ENCODE measurements at places on chromosomes 3 and 15.
A peak's percentile ranks its signal among the peaks of the same experiment; 100 is the strongest.

DNA sequence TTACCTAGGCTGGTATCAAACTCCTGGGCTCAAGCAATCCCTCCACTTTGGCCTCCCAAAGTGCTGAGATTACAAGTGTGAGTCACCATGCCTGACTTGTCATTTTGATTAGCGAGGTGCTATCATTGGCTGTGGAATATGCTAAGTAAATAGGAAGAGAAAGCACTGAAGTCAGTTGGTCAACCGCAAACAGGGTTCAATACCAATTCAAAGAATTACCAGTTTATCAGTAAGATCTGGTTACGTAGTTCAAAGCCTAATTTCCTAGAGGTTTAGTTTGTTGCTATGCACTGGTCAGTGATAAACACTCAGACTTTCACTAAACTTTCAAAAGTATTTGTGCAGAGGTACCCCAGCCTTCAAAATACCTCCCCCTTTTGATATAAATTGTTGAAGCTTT is 29.5 kb downstream of the GLB1 start:
- DNase-seq = no peak

DNA sequence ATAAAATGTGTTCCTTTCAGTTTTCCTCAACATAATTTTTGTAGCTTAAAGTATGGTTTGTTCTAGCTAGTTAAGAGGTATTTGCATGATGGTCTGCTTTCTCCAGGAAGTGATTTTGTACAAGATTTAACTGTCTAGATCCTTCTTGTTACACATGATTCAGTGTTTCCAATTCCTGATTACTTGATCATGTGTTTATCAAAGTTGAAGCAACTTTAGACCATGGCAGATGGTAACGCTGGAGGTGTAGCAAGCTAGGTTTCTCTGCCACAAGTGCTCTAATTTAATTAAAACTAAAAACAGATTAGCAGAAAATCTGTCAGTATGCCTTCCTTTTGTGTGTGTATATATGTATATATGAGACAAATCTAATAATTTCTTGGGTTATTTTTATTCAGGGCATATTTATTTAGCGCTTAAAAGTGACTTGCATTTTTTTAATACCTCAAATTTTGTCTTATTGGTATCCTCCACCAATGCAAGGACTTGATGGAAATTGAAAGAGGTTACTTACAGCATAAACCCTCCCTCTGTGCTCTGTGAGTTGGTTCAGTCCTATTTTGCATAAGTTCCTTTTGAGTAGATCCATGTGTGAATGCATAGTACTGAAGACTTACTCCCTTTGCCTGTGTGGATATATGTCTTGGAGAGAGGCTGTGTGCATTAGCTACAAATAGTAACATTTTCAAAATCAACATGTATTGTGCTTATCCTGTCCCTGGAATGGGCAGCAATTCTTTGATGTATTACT is 157.3 kb upstream of the CGNL1 start:
- no peak for DNase-seq

DNA sequence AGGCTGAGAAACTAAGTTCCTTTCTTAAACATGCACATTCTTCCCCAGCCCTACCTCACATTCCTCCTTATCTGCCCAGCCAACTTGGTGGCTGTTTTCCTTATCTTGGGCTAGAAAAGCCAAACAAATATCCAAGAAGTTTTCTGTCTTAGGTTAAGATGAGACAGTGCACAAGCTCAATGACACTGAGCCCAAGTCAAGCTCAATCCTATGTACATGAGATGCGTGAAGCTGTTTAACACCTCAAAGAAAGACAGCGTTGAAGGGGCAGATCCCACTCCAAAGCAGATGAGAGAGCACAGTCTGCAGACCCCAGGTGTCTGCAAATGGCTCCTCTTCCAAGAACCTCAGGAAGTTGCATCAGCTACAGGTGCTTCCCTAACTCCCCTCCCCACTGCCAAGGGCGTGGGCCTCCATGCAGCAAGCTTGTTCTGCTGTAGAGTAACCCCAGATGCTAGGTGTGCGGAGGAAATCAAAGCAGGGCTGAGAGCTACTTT is 16.6 kb downstream of the LRRC2 start:
- DNase-seq = no peak

DNA sequence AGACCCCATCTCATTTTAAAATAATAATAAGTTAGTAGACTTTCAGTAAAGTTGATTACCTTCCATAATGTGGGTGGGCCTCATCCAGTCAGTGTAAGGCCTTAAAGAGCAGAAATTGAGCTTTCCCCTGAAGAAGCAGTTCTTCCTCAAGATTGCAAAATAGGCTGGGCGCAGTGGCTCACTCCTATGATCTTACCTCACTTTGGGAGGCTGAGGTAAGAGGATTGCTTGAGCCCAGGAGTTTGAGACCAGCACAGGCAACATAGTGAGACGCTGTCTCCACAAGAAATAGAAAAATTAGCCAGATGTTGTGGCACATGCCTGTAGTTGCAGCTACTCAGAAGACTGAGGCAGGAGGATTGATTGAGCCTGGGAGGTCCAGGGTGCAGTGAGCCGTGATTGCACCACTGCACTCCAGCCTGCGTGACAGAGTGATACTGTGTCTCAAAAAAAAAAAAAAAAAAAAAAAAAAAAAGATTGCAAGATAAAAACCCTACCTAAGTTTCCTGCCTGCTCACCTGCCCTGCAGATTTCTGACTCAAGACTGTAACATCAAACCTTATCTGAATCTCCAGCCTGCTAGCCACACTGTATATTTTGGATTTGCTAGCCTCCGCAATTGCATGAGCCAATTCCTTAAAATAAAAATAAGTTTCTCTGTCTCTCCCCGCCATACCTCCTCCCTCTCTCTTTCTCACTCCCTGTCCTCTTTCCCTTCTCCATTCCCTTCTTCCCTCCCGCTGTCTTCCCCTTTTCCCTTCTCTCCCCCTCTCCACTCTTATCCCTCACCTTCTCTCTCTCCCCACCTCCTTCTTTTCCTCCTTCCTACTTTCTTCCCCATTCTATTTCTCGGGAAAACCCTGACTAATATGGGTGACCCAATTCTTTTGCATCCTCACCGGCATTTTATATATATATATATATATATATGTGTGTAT is 16.9 kb downstream of the KLHL18 start:
- DNase-seq = no peak

DNA sequence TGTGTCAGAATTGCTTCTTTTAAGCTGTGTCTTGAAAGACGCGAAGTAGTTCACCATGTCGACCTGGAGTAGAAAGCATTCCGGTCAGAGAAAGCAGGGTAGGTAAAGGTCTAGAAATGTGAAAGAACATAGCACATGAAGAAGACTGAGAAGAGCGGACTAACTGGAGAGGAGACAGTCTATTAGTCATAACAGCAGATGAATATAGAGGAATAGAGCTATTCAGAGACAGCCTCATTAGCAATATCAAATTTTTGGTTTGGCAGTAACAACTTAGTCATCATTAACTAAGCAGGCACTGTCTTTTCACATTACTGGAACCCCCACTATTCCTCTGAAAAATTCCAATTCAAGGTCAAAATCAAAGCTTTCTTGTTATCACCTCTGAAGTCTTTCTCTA is 678.8 kb downstream of the DIPK2A start:
- DNase-seq = no peak

DNA sequence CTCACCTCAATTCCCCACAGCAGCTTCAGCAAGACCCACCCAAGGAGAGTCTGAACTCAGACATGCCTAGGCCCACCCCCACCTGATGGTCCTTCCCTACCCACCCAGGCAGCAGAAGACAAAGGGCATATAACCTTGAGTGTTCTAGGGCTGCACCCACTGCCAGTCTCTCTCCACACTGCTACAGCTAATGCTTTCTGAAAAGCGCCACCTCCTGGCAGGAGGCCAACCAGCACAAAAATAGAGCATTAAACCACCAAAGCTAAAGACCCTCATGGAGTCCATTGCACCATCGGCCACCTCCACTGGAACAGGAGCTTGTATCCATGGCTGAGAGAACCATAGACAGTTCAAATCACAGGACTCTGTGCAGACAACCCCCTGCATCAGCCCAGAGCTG is 11.3 kb upstream of the RPL39L start:
- DNase-seq = peak; percentile 22

DNA sequence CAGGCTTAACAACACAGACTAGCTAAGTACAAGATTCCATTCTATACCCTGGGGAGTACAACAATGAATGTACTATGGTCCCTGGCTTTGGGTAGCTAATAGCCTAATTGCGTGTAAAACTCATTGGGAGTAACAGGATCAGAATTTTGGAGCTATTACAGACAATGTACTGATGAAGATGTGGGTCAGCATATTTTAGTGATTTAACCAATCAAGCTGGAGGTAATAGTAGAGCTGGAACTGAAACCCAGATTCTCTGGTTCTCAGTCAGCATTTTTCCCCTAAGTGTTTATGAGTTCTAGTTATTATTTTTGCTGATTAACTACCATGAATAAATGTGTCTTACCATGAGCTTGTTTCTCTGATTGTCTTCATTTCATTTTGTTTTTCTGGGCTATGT is 578.7 kb downstream of the NLGN1 start:
- DNase-seq = no peak

- no peak for DNase-seq
Measured at GRCh38 chr15:97858296-97858695, 102.2 kb upstream of the ARRDC4 start.

- DNase-seq = no peak
Measured at GRCh38 chr3:149004622-149005021, 13.3 kb downstream of the GYG1 start.

GRCh38 chr15:50977162-50977561 is 68.7 kb downstream of the AP4E1 start:
- DNase-seq = no peak

DNA sequence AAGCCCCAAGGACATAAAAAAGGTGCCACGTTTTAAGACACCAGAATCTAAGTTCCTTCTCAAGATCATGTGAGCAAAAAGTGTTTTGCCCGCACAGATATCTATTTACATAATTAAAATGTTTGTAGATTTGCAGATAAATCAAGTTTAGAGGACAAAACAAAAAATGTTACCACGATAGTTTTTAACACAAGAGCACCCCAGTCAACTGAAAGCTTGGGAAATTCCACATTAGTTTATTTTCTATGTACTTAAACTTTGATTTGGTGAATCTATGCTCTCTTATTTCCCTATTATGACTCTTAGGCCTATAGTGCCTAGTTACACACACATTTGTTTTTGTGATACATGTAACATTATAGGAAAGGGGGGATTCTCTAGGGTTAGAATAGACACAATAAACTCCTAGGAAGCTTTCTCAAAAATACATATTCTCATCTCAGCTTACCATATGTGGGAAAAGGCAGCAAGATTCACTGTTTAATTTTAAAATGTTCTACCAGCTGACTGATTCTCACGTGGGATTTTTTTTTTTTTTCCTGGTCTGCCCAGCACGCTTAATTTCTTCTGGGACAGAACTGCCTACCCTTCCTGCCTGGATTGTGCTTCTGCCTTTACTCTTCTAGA is 8.4 kb upstream of the LEKR1 start:
- DNase-seq = no peak

- DNase-seq = no peak
Measured at GRCh38 chr3:30550246-30550645, 56.2 kb upstream of the TGFBR2 start.

DNA sequence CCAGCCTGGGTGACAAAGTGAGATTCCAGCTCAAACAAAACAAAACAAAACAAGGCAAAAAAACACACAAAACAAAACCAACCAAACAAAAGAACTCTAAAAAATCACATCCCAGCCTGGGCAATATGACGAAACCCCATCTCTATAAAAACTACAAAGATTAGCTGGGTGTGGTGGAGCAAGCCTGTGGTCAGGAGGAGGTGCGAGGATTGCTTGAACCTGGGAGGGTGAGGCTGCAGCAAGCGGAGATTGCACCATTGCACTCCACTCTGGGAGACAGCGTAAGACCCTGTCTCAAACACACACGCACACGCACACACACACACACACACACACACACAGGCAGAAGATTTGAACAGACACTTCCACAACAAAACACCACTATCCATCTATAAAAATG is 99.6 kb downstream of the SHQ1 start:
- no peak for DNase-seq

DNA sequence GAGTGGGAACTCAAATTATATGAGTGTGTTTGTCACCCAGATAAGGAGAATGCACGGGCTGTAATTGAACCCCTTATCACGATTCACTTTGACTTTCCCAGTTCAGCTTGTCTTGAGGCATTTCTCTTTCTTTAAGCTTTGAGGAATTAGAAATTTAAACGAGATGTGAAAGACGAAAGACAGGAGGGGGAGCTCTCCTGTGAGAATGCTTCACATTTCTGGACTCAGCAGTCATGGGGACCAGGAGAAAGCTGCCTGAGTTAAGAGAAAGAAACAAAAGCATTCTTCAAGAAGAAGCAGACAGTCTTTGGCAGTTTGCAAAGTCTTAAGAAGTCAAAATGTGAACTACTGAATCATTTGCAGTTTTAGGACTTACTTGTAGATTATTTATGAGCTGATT is 205.6 kb downstream of the NECTIN3 start:
- DNase-seq = no peak

DNA sequence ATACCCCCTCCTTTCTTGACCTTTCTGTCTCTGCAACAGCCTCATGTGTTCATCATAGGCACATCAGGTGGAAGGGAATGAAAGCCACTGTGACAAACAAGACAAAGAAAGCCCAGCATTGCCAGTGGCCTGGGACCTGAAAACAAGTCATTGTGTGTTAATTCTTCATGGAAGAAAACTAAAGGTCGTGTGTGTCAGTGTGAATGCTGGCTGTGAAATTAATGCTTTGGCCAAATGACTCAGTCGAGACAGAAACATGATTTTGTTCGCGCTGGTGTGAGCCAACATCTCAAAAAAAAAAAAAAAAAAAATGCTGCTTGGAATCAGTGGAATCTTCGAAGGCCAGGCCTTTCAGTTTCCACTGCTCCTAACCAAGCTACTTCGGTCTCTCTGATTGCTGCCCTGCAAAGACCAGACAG is 386.5 kb upstream of the PROK2 start:
- DNase-seq = no peak

DNA sequence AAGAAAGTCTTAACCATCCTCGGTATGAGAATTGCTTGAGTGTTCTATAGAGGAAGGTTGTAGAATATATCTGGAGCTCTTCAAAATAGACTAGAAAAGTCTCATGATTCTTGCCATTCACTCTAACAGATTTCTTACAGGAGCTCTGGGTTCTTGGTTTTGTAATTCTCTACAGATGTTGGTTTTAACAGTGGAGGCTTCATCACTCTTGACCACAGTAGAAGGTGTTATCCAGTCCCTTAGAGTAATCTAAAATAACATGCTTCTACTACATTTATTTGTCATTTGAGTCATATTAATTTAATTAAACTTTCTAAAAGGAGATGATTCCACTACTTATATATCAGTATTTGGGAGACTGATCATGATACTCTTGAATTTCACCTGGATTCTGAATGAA is 9.7 kb downstream of the GTF2E1 start:
- DNase-seq = no peak

DNA sequence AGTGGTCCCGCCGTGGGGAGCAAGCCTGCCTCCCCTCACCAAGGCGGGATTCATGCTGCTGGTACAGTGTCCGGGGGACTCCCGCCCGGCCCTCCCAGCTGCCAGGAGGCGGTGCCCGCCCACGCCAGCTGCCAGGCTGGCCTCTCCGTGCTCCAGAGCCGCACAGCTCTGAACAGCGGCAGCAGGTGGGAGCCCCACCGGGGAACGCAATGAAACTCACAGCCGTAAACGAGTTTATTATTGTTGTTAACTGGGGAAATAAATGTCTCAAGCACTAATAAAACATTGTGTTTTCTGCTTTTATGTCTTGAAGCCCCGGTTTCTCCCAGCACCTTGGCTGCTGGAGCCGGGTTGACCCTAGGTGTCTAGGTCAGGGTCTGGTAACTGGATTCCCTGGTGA is 317.7 kb upstream of the TLE3 start:
- DNase-seq = no peak

All from germinal center (tissue), 1 donor.